ENCODE measurements at places on chromosomes 13 and 19.

DNA sequence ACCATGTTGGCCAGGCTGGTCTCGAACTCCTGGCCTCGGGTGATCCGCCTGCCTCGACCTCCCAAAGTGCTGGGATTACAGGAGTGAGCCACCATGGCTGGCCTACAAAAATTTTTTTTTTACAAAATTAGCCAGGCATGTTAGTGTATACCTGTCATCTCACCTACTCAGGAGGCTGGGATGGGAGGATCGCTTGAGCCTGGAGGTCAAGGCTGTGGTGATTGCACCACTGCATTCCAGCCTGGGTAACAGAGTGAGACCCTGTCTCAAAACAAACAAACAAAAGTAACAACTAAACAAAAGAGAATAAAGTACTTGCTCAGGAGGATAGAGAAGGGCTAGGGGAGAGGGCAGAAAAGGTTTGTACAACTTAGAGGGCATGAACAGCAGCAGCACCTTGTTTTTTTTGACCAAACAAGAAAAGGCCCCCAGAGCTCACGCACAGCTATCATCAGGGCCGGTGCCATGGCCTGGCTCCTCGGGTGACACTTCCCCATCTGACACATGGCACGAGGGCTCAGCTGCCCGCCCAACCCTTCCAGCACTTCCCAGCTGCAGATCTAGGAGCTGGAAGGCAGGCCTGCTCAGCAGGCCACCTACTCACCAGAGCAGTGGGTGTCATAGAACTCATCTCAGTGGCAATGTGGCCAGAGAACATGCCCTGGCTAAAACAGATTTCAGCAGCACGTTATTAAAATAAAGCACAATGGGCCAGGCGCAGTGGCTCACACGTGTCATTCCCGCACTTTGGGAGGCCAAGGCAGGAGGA, 8.6 kb upstream of the SLC7A9 start:
- no peak for DNase-seq

- DNase-seq, result no peak
Observed at GRCh38 chr13:80870186-80870585, 529.3 kb upstream of the SPRY2 start.

DNA sequence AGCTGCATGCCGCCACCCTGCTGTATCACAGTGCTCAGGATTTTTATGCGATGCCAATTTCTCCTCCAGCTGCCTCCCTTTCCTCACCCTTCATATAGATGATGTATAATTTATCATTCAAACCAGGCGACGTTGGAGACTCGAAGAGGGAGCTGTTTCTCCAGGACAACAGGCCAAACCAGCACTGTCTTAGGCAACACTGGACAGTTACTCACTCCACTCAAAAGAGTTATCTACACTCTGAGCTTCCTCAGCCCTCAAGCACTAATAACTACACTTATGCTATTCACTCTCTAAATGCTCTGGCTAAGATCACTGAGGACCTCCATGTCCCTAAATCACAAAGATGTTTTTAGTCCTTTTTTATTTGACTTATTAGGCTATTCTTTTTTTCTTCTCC, 87.3 kb upstream of the RFC3 start:
- no peak for DNase-seq

DNA sequence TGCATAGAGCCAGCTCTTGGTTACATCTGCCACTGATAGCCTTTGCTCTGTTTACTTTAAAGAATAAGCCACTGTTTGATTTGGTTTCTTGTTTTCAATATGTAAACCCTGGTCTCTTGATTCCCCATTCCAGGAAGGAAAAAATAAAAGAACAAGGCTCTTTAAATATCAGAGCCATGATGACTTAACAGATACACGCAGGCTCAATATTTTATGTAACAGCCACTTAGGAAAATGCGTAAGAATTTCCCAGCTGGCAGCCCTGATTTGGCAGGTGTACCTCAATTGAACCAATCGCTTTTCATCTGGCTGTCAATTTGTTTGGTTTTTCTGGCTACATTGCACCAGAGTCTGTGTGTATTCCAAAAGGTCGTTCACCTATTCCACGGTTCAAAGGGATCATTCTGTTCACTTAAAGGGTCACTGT, 65.6 kb downstream of the IRS2 start:
- no peak for DNase-seq

GRCh38 chr19:51271067-51271466, 20.2 kb downstream of the SIGLECL1 start:
- no peak for DNase-seq

GRCh38 chr13:72456486-72456885, 270.9 kb downstream of the MZT1 start:
- no peak for DNase-seq

DNA sequence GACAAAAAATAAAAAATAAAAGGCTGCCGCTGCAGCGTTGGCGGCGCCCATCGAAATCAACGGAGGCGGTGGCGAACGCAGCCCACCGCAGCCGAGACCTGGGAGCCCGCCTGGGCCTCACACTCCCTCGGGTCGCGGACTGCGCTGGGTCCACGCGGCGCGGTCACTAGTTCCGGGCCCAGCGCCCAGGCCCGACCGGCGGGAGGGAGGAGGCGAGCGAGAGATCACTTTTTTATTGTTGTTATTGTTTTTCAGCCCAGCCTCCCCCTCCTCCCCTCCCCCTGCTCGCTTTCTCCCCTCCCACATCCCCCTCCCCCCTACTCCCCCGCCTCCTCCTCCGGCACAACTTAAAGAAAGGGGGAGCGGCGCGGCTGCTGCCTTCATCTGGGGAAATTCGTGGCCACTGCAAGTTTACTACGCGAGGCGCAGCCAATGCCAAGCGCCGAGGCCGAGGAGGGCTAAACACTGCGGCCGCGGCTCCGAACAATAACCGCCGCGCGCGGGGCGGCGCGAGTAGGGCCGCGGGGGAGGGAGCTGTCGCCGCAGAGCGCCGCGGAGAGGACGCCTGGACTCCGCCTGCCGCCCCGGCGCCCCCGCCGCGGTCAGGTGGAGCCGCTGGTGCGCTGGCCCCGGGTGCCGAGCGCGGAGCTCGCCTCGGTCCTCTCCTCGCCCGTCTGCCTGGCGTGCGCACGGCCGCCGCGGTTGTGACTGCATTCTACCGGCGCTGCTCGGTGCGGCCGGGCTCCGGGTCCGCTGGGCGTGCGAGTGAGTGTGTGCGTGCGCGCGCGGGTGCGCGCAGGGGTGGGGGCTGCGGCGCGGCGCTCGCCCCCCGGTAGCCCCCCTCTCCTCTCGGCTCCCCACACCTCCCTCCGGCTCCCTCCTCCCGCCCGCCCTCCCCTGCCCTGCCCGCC, 505 bp upstream of the ZIC2 start:
- no peak for DNase-seq

GRCh38 chr19:46815833-46816627, 27.6 kb upstream of the SLC1A5 start:
- no peak for DNase-seq

DNA sequence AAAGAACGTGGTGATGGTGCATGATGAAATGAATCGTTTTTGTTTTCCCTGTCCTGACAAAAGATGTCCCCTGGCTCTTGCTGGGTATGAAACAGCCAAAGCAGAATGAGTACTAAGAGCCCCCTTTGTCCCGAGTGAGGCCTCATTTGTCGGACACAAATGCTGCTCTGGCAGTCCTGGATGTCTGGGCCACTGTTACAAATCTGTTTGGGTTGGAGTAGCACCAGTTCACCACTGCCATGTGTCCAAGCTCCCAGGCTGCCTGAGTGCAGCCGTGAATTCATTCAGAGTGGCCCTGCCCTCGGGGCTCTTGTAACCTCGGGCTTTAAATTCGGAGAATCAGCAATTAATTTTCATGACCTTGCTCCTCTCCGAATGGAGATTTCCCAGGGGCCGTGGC, 182.4 kb downstream of the NUFIP1 start:
- no peak for DNase-seq

GRCh38 chr13:73419186-73419585, 360.4 kb downstream of the KLF5 start:
- no peak for DNase-seq

- DNase-seq, result no peak
Observed at GRCh38 chr13:51455532-51455931, 2.7 kb upstream of the INTS6 start.

DNA sequence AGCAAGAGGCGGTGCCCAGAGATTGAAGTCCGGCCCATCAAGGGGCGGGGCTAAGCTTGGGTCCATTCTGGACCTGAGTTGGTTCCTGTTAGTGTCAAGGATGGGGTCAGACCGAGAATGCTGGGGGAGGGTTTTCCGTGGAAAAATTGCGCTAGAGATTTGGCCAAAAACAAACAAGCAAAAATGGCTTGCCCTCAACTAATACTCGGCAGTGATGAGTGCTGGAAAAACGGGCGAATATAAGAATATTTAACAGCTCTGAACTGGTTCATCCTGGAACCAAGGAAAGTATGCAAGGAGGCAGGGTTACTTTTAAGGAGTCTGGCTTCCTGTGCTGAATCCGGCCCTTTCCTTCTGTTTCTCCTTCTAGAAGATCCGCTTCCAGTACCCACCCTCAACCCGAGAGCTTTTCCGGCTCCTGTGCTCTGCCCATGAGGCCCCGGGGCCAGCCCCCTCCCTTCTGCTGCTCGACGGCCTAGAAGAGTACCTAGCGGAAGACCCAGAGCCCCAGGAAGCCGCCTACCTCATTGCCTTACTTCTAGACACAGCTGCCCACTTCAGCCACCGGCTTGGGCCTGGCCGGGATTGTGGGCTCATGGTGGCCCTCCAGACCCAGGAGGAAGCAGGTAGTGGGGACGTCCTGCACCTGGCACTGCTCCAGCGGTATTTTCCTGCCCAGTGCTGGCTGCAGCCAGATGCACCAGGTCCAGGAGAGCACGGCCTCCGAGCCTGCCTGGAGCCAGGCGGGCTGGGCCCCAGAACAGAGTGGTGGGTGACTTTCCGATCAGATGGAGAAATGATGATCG, 880 bp downstream of the SWSAP1 start:
- peak; percentile 82 for DNase-seq

- DNase-seq, result no peak
Observed at GRCh38 chr13:48594096-48594815, 59.5 kb upstream of the CYSLTR2 start.

DNA sequence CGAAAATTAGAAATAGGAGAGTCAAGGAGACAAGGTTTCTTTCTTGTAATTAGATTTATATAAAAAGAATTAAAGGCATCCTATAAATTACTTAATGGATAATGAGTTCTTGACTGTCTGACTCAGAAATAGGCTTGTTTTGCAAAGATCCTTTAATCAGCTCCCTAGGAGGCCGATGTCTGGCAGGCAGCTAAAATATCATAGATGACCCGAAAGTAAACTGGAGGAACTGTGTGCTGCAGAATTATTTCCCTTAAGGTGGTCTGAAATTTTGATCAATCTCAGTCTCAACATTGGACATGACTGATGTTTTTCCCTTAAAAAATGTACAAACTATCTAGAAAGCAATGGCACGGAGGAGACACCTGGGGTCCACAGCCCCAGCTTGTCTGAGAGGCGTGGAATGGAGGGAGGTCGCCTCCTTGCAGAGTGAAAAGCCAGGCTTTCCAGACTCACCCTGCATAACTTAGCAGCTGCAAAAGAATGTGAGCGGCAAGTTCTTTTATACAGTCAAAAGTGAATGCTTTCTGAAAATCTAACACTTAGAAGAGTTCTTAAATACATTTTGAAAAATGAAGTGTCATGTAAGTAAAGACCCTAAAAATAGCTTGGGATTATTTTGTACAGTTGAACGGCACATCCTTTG, 44.8 kb downstream of the MBNL2 start:
- no peak for DNase-seq

GRCh38 chr19:3949997-3950859, 17.4 kb downstream of the NMRK2 start:
- no peak for DNase-seq

DNA sequence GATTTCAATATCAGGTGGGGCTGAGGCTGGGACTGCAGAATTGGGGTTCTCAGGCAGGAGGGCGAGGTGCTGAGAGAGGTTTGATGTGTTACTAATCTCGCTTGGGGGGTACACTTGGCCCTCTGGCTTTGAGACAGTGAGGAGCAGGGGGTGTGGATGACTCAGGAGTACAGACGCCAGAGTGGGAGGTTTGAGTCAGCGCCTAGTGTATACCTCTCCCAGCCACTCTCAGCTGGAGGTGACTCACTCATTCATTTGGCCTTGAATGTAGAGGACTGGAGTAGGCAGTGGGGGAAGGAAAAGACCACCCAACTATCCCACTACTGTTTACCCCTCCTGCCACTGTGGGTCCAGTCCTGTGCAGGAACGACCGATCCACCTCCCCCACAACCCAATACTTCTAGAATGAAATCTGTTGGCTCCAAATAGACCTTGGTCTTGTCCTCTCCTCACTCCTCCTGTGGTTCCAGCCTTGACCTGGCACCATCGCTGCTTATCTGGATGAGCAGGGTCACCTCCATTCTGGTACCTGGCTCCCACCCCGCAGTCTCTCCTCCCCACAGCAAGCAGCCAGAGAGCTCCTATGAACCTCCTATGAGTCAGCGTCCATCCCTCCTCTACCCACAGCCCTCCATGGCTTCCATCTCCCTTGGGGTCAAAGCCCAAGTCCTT, 20.1 kb upstream of the ZNRF4 start:
- no peak for DNase-seq

GRCh38 chr13:75993241-75993640, 357.1 kb downstream of the LMO7 start:
- no peak for DNase-seq

GRCh38 chr13:114087430-114087829, 45.0 kb downstream of the RASA3 start:
- no peak for DNase-seq

GRCh38 chr19:22622020-22622419, 12.1 kb upstream of the ZNF492 start:
- no peak for DNase-seq

- peak; percentile 57 for DNase-seq
Observed at GRCh38 chr19:23817519-23817918, 58.8 kb upstream of the ZNF681 start.

DNA sequence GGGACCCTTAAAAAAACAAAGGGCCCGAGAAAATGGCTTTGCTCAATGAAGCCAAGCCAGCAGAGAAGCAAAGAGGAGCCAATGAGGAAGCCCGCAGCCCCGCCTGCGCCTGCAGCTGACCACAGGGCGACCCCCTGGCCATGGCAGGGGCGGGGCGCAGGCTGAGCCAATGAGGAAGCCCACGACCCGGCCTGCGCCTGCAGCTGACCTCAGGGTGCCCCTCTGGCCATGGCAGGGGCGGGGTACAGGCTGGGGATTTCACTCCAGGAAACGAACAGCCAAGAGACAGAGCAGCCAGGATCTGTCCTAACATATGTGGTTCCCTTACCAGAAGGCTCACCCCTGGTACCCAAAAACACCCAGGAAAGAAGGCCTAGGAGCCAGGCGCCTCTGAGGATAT, 101.4 kb downstream of the STK24 start:
- DNase-seq, result no peak
